ENCODE measurements at places on chromosomes 1 and 21.

DNA sequence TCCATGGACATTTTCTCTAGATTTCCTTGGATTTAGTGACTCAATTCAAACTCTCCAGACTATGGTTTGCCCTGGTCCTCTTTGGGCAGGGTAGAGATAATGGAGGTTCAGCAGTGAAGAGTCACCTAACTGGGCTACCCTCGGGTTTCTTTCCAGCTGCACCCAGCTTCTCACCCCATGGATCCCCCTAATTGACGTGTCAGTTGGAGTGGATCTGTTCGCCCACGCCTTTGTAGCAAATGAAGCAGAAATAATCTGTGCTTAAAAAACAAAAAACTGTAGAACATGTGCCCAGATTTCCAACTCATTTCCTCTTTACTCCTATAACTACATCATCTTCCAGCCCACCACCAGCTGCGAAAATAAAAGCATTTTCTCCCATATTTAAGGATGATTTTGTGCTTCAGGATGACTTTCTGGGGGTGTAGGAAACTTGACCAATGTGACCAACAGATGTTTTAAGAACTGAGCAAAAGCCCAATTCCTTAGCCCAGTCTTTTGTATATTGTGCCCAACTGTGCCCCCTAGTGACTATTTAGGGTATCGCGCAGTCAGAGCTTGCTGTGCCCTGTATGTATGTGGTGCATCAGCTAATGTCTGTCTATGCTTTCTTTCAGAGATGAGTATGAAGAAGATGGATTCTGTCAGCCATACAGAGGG lies 66.5 kb upstream of the UBE2U start:
- DNase-seq = peak; percentile 77

GRCh38 chr1:175317309-175317708 lies 124.7 kb upstream of the KIAA0040 start:
- DNase-seq = no peak

DNA sequence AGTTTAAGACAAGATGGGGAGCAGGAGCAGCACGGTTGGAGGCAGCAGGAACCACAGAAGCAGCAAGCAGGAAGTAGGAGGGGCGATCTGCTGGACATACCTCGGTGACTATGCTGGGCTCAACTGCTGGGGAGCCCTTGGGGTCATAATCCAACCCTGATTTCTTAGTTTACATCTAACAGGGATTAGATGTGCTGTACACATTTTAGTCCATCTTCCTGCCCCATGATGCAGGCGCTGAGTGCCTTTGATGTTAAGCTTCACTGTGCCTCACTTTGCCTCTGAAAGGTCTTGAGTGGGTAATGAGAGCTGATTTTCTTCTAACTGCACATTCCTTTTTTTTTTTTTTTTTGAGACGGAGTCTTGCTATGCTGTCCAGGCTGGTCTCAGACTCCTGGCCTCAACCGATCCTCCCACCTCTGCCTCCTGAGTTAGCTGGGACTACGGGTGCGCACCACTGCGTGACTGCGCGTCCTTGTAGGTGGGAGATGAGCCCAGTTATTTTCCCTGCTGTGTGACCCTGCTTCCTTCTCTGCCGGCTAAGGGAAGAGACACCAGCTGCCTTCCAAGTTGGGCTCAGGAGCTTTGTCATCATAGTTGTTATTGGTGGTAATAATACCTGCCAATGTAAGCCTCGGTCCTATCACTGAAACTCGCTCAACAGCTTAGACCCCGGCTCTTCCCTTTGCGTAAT lies 1.1 kb upstream of the RCAN3 start:
- DNase-seq = no peak

GRCh38 chr1:210123383-210123782 lies 109.2 kb upstream of the SERTAD4 start:
- DNase-seq = no peak

- DNase-seq = no peak
Observed at GRCh38 chr21:17402937-17403336, 109.9 kb upstream of the CXADR start.

DNA sequence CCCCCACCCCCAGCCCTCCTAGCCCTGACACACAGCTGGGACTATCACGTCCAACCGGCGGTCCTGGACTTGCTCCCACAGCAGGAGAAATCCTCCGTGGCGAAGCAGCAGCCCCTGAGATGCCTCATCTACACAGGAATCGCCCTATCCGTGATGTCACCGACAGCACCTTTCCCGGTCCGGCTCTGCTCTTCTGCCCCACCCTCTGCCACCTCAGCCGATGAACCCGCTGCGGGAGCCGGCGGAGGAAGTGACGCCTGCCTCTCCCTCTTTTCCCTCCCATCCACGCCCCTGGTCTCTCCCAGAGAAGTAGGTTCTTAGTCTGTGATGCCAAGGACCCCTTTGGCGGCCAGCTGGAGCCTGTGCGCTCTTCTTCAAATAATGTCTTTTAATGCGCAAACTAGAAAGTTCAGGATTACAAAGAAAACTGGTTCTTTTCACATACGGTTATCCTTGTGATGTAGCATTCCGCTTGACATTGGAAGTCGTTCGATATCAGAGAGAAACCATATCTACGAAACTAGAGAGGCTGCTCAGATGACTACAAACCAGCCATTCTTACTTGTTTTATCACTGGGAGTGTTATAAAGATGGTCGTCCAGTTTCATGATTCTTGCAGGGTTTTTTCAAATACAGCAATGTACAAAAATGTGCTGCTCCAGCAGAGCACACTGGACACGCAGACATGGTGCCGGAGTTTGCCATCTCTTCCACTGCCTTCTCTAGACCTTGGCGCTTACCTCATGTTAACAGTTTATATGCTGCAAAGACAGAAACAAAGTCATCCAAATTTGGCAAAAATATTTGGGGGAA lies 120.3 kb downstream of the PPIAL4G start:
- no peak for DNase-seq

DNA sequence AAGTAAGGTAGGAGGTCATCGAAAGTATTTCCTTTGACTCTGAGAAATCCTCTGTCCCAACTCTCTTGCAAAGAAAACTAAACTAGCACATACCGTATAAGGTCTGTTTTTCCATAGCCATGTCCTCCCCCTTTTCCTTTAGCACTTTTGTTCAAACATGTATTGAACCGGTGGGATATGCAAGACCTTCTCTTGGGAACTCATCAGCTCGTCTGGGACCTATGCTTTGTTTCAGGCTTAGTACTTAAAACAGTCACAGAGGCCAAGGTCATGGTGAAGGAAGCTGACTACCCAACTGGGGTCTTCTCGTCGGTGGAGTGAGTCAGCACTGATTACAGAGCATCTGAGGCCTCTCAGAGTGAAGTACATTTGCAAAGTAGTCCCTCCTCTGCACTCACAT lies 185.0 kb downstream of the ZBTB18 start:
- DNase-seq = no peak

DNA sequence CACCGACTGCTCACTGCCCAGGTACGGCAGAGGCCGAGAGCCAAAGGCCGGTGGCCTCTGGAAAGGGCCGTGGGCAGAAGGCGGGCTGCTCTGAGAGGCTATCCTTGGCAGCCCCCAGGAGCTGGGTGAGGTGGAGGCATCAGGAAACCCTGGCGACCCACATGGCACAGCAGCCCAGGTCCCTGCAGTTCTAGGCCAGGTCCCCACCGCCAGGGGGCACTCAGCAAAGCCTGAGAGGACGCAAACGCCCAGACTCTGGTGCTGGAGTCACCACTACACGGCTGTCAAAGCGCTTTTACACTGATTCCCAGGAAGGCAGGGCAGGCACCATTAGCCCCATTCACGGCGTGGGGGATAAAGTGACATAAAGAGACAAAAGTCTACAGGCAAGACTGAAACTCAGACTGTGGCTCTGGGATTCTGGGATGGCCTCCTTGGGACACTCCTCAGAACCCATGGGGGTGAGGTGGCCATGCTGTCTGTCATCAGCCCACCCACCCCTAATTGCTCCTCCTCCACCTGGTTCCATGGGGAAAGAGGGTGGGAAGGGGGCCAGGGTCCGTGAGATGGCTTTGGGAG lies 4.9 kb downstream of the PLEKHG5 start:
- DNase-seq = no peak

- DNase-seq = no peak
Observed at GRCh38 chr1:175043824-175044223, 20.6 kb upstream of the MRPS14 start.

- no peak for DNase-seq
Observed at GRCh38 chr1:29672416-29673227, 436.3 kb downstream of the PTPRU start.

GRCh38 chr1:194829492-194829891 lies 1643.1 kb upstream of the B3GALT2 start:
- DNase-seq = no peak

- no peak for DNase-seq
Observed at GRCh38 chr1:205374210-205375078, 17.7 kb upstream of the KLHDC8A start.

- DNase-seq = peak; percentile 38
Observed at GRCh38 chr21:31343680-31344480, at the start of gene TIAM1. Gene TIAM1 (minus strand): TSS chr21:31344261. CDS start chr21:31266972, 77,289 bp downstream.

- DNase-seq = no peak
Observed at GRCh38 chr1:230861489-230861888, 6.8 kb downstream of the C1orf198 start.

DNA sequence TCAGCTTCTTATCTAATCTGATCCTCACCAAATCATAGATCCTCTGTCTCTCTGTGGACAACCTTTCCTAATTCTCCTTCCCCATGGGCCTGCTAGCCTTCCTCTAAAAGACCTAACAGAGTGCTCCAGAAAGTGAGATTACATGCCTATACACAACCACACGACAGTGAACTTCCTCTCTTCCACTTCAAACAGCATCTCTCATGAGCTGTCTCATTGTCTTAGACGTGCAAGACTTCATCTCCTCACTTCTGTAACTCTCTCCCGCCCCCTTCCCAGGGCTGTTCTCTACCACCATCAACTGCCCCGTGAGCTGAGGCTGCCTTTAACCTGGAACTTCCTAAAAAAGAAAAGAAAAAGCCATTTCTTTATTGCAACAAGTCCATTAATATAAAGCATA lies 14.1 kb upstream of the A3GALT2 start:
- DNase-seq = no peak

DNA sequence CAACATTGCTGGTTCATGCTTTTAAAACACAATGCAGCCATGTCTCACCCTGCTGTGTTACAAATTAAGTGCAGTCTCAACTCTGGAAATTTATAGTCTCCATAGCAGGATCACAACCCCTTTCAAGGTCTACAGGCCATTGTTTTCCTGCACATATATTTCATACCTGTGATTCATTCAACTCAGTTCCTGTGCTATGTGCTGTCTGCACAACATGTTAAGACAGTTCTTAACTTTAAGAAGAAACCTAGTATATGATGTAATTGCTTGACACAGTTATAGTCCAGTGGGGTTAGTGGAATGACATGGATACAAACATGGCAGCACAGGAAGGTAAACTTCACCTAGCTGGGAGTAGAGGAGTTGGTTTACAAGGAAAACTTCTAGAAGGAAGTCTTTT lies 106.4 kb downstream of the IFI44 start:
- DNase-seq = no peak

- no peak for DNase-seq
Observed at GRCh38 chr1:15719381-15720120, 16.5 kb upstream of the SLC25A34 start.
